ENCODE measurements at places on chromosomes 1 and 21.
A peak's percentile ranks its signal among the peaks of the same experiment; 100 is the strongest.

- no peak for DNase-seq
Measured at GRCh38 chr1:186904361-186904760, 75.6 kb downstream of the PLA2G4A start.

DNA sequence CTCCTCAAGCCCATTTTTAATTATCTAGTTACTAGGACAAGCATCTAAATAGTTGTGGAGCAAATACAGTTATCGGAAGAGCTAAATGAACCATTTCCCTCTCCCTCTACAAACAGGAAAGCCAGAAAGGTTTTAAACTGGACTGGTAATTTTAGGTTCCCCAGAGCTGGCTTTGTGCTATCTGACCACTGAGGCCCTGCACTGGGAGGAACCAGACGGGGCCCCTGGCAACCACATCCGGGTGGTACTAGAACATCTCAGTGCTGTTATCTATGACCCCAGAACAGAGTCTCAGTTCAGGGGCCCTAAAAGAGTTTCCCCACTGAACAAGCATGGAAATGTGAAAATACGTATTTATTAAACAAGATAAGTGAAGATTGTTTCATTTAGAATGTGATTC is 7.7 kb upstream of the RSPH1 start:
- no peak for DNase-seq

- no peak for DNase-seq
Measured at GRCh38 chr1:30194741-30195423, 528.5 kb downstream of the MATN1 start.

- no peak for DNase-seq
Measured at GRCh38 chr1:165383599-165384405, 27.3 kb upstream of the LMX1A start.

DNA sequence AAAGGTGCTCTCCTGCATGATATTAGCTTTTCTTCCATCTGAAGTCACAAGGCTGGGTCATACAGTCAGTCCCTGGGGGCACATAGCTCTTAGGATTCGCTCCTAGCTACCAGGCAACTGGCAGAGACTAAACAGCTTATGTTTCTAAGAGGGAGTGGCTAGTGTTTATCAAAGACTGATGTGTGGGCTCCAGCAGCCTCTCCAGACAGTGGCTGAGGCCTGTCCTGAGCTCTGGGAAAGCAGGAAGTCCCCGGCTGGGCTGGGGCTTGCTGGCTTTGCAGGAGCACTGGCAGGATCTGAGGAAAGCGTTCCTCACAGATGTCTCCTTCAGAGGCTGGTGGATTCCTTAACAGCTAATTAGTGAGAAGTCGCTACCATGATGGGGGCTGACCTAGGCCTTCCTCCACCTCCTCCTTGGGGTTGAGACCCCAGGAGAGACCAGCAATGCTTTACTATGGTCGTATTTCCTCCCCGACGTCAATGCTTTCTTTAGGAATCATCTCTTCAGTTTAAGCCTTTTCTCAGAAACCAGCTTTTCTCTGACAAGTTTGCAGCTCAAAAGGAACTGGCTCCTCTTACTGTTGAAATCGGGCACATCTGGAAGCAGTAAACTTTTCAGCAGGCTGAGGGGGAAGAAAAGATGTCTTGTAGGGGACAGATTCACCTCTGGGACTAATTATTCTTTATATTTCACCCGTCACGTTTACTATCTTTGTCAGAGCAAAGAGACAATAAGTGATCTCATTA is 33.5 kb upstream of the HHAT start:
- DNase-seq: no peak

- no peak for DNase-seq
Measured at GRCh38 chr1:9891207-9891606, 18.9 kb downstream of the CTNNBIP1 start.

DNA sequence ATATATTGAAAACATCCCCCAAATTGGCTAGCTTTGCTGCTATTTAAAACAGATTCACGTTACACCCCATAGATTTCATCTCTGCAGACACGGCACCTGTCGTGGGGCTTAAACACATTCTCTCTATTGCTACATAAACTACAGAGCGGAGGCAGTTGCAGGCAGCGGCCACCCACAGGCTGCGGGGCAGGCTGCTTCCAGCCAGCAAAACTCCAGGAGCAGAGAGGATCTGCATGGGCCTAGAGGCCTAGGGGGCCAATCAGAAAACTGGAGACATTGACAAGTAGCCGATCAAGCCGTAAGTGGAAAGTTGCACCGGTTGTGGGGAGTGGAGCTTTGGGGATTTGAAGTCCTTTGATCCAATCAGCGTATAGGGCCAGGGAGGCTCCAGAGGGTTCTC is 129.0 kb upstream of the KLHDC7A start:
- no peak for DNase-seq

DNA sequence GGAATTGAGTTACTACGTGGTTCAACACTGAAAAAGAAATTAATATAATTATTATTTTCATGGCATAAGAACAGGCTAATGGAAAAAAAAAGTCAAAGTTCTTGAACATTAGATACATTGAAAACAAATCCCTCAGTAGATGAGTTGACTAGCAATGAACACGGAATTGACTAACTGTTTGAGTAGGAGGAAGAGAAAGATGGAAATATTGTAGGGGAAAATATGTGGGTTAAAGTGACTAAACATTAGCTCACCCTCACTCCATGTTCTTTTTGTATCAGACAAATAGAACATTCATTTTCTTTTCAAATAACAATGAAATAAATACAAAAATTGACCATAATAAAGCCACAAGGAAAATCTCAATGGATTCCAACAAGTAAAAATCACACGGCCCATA is 84.3 kb downstream of the KCNK2 start:
- no peak for DNase-seq

DNA sequence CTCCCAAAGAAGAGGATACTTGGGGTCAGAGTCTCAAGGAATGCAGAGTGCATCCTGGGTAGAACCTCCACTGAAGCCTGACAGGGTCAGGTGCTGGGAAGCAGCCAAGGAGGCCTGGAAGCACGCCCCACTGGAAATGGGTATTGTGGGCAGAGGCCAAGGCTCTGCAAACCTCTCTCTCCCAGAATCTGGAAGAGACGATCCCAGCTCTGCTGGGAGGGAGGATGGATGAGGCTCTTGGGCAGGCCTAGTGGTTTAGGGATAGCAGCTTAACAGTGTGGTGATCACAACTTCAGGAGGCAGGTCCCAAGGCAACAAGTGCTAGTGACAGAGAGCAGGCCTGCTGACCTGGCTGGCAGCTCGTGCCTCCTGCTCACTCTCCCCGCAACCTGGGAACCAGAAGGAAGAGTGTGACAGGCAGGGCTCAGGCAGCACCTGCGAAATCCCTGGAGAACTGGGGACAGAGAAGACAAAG is 641.0 kb downstream of the PLPP3 start:
- no peak for DNase-seq

- no peak for DNase-seq
Measured at GRCh38 chr1:173448945-173449344, 28.2 kb upstream of the PRDX6 start.

- DNase-seq: no peak
Measured at GRCh38 chr1:1510912-1511532, 940 bp upstream of the ATAD3A start.

DNA sequence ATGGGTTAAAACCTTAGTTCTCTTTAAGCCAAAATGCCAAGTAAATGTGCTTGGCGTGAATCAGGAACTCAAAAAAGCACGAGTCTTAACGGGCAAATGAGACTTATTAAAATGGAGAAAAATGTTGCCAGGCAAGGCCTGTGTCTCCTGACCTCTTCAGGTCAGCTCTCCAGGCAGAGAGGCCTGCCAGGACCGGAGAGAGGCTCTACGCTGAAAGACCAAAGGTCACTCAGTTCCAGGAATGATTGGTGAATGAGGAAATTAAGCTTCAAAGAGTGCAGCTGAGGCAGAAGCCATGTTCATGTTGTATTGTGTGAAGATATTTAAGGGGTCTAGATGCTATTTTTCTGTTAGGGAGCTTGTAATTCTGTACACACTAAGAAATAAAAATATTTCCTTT is 66.6 kb downstream of the SPAG17 start:
- no peak for DNase-seq

GRCh38 chr1:193437785-193438184 is 251.4 kb upstream of the B3GALT2 start:
- no peak for DNase-seq

GRCh38 chr1:183575606-183576005 is 14.7 kb downstream of the NCF2 start:
- DNase-seq: no peak

DNA sequence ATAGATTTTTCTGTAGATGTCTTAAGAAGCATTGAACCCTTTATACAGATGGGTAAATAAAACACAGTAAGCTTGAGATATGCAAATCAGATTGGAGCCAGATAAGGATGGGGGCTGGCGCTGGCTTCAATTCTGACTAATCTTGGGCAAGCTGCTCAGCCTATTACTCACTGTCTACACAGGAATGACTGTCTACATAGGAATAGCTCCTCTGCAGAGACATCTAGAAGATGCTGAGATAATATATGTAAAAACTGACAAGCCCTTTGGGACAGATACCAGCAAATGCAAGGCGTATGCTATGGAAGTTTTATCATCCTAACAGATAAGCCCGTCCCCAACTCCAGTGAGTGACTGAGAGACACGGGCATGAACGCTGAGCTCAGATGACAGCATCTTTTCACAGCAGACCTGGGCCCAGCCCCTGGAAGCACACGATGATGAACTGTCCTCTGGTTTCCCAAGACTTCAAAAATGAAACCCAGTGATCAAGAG is 1.7 kb downstream of the CLDN14 start:
- DNase-seq: no peak

GRCh38 chr1:103790172-103790571 is 40.5 kb downstream of the AMY1C start:
- no peak for DNase-seq

DNA sequence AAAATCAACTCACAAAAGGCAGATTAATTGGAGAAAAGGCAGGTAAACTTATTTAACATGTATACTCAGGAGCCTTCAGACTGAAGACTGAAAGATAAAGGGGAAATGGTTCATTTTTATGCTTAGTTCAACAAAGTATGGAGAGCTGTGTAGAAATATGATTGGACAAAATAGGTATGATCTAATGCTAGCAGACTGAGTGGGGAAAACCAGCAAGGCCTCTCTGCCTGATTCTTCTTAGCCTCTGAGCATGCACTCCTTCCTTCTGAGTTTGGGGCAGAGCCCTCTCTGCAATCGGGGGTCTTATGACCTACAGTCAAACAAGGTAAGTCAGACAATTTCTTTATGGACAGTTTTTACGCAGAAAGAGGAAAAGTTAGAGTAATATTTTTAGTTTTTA is 38.8 kb upstream of the SUCO start:
- no peak for DNase-seq

GRCh38 chr1:230778916-230779590 is 31.9 kb downstream of the CAPN9 start:
- DNase-seq: no peak

GRCh38 chr1:212138457-212138856 is 102.9 kb downstream of the DTL start:
- DNase-seq: no peak

DNA sequence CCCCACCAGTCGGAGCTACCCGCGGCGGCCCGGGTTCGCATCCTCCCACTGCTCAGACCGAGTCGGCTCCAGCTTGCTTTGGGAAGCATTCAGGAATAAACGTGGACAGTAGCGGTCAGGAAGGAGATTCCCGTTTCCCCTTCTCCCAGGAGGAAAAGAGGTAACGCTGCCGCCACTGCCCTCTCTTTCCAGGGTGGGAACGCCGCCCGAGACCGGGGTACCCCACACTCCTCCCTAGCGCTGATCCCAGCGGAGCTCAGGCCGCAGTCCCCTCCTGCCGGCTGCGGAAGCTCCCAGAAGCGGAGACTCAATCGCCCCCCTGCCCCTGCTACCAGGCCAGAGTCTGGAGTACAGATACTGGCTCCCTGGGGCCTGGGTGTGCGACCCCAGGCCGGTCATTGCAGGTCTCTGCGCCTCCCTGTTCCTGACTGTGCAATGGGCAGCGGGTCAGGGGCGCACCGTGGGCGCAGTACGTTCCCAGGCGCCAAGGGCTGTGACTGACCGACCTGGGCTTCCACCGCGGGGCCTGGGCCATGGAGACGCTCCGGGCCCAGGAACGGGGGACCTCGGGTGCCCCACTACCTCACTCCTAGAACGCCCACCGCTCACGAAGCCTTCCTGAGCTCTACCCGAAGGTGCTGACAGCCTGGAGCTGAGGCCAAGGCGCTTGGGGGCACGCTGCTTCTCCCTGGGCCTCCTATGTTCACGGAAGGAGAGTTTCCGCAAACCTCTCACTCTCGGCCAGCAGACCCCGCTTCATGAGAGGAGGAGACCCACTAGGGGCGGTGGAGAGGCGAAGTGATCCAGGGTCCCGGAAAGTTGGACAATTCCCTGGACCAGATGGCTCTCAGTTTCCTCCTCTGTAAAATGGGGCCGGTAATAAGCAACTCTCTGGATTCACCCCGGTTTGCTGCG is 7.8 kb downstream of the DMRTA2 start:
- no peak for DNase-seq

DNA sequence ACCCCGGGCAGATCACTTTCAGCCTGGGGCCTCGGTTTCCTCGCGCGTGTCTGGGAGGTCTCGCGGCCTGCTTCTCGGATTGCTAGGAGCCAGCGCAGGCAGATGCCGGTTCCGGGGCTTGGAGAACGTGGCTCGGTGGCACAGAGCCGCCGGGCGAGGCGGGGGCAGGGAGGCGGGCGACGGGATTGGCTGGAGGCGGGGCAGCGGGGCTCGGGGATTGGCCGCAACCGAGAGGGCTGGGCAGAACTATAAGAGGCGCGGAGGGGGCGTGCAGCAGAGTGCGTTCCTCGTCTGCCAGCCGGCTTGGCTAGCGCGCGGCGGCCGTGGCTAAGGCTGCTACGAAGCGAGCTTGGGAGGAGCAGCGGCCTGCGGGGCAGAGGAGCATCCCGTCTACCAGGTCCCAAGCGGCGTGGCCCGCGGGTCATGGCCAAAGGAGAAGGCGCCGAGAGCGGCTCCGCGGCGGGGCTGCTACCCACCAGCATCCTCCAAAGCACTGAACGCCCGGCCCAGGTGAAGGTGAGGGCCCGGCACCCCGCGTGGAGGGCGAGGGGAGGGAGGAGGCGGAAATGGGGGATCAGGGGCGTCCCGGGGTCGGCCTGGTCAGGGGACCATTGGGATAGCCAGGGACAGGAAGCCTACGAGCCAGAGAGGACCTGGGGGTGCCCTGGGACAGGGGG is at the start of gene MFSD2A:
Gene MFSD2A, plus strand, starts transcription at position 276 of the 677 bp plus-strand sequence. Its CDS starts 148 bp downstream, at position 424.
- peak; percentile 95 for DNase-seq

- DNase-seq: no peak
Measured at GRCh38 chr21:24310788-24311187, 1296.5 kb downstream of the MRPL39 start.

GRCh38 chr1:206905295-206906164 is 8.3 kb downstream of the IL24 start:
- no peak for DNase-seq

DNA sequence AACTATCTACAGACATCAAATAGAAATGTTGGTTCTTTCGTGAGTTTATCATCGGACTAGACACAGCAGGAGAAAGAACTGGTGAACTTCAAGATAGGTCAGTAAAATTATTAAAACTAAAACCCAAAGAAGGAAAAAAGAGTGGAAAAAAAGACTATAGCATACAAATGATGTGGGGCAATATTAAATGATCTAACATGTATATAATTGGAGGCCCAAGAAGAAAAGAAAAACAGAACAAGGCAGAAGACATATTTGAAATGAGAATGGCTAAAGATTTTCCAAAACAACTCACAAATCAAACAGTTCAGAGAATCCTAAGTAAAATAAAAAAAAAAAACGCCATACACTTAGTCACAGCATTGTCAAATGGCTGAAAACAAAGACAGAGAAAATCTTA is 101.8 kb downstream of the PCNX2 start:
- DNase-seq: no peak

GRCh38 chr1:109876617-109877316 is 33.9 kb upstream of the CSF1 start:
- no peak for DNase-seq
